ENCODE measurements at places on chromosomes 2 and 18.

DNA sequence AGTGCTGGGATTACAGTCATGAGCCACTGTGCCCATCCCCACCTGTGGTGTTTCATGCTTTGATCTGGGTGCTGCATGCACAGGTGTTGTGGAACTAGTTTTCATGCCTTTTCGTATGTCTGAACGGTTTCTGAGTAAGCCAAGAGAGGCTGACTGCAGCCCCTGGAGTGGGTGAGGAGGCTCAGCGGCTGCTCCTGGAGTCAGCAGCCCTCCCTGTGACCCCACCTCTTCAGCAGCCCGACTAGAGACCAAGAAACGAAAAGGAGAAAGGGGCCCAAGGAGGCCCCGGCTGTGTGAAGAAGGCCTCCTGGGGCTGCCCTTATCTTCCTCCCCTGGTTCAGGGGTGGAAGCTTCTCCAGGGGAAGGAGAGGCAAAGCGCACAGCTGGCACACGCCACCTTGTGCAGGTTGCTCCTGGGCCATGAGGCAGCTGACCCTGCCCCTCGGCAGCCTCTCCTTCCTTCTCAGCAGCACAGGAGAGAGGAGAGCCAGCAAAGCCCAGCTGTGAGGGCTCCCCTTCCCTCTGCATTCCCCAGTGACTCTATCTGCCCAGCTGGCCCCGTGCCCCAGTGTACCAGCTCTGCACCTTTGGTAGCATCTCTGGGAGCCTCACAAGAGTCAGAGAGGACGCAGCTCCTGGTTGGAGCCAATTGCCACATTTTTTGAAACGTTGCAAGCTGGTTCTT is 182.5 kb upstream of the HS6ST1 start:
- no peak for DNase-seq

- DNase-seq = no peak
Observed at GRCh38 chr2:174614261-174614660, 16.7 kb upstream of the WIPF1 start.

DNA sequence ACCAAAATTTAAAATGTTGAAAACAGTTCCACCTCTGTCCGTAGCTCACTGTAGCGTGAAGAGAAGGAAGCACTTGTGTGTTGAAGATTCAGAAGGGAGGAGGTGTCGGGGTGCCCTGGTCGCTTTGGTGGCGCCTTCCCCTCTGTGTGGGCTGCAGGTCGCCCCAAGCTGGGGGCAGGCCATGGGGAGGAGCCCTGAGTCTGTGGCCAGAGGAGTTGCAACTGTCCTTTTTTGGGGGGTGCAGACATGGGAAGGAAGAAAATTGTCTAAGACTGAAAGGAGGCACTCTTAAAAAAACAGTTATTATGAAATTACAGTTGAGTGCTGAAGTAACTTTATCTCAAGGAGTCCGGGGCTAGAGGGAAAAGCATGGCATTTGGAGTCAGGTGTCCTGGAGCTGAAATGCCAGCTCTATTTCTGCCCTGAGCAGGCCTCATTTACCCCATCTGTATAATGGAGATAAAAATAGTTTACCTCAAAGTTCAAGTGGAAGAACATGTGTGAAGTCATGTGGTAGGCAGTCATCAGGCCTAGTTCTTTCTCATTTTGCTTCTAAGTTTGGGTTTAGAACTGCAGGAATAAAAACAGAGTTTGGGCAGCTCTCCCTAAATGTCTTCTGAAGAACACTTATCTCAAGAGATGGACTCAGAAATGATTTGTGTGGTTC is 82.1 kb downstream of the RNF144A start:
- no peak for DNase-seq

DNA sequence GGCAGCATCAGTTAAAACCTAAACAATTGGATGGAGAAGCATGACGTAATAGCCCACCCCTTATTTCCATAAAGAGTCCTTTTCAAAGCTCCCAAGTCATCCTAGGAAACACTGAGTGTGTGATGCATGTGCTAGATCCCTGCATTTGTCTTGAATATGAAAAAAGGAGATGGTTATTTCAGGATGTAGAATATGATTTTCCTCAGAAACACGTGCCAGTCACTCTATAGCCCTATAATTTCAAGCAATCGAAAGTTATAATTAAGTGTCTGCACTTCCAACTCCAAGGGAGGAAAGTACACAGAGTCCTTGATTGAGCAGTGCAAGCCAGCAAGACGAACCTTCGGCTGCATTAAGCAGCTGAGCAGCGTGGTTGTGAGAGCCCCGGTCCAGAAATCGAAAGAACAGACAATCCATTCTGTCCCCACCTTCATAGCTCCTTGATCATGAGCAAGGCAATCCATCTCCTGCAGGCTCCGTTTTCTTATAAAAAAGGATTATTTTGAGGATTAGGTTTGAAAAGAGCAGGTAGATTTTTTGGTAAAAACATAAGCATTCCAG is 287.7 kb downstream of the FBXO15 start:
- no peak for DNase-seq

DNA sequence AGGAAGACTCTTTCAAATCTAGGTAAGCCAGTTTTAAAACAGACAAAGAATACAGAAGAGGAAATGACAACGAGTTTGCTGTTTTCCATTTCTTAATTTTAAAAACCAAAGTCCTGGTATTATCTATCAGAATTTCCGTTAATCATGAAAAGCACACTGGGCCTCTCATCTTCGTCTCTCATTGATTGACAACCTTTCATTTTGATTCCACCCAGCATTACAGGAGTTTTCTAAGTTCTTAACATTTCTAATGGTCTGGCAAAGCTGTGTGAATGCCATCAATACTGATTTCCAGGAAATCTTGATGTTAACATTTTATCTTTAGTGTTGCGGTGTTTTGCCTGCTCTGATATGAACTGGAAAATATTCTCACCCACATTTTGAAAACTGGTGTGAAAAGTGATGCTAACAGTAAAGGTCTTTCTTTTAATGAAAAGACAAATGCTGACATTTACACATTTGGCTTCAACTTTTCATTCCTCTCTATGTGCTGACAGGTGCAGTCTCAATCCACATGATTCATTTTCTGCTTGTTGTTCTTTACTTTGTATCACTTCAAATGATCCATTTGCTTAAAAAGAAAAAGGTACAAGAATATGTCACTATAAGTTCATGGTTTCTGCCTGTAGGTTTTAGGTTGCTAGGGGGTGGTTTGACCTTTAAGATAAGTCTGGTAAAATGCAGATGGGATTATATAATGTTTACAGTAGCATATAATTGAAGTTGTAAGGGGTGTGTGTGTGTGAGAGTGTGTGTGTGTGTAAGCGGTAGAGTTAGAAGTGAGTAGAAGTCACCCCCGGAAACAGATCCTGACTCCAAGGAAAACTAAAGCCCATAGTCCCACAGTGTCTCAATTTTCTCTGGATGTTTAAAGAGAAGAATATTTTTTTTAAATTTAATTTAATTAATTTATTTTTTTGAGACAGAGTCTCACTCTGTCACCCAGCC is 29.5 kb downstream of the SCYGR8 start:
- DNase-seq = no peak
